NCI-H187 treated with DMSO at 0.1 percent for 48 hours (cell line): ENCODE measurements at places on chromosomes 3 and 15.

- no peak for DNase-seq
Observed at GRCh38 chr3:14124223-14124614, 451 bp downstream of the CHCHD4 start.

GRCh38 chr15:75054172-75054897 lies 30.9 kb downstream of the PPCDC start:
- DNase-seq = no peak

DNA sequence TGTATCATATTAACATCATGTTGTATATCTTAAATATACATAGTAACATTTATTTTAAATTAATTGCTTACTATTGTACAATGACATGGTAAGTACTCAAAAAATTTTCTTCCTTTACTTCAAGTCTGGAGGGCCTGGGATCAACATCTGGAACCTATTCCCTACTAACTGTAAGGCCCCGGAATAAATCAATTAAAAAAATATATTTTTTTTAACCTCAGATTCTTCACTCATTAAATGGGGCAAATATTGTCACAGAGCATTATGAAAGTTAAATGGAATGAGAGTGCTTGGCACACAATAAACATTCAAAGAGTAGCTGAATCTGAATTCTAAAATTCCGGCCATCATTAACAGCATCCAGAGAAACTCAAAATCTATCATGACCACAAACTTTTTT lies 16.5 kb downstream of the GSK3B start:
- no peak for DNase-seq

DNA sequence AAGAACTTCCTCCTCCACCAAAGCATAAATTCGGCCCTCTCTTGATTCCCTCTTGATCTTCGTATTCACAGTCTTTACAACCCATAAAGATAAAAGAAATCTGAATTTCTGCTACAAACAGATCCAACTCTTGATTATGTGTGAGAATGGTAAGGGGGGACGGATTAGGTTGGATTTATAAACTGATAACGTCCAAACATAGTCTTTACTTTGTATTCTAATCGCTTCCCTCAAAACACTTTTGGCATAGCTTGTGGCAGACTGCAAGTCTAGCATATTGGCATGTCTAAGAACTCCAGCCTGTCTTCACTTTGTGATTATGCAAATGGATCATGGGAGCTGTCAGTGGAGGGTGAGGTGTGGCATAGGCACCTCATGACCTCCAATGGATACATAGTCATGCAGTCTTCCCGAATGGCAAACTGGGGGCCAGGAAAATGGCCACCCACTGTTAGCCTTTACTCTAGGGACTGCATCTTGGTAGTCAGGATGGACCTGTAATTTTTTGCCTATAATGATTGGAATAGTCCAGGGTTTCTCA lies 24.3 kb upstream of the GPR171 start:
- DNase-seq = no peak

DNA sequence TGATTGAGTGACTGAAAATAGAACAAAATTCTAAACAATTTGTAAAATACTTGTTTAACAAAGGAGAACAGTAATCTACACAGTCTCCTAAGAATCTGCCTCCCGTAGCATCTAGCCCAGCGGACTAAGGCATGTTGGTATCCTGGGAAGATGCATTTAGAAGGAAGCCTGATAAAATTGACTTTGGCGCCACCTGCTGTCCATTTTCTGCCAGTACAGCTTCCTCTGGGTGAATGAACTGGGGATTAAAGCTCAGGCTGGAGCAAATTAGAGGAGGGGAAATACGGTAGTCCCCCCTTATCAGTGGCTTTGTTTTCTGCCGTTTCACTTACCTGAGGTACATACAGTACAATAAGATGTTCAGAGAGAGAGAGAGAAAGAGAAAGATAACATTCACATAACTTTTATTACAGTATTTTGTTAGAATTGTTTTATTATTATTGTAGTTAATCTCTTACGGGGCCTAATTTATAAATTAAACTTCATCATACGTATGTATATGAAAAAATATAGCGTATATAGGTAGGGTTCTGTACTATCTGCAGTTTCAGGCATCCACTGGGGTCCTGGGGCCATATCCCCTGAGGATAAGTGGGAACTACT lies 191.6 kb downstream of the GAP43 start:
- DNase-seq = no peak

DNA sequence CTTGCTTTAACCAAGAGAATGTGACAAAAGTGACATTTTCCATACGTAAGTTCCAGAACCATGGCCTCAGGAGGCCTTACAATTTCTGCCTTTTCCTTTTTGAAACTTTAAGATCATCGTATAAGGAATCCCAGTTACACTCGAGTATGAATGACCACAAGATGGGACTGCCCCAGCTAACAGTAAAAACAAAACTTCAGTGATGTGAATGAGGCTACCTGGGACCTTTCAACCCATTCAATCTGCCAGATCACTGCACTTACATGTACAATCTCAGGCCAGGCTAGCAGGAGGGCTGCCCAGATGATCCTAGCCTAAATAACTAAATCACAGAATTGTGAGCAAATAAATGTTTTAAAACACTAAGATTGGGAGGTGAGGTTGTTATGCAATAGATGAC lies 328.8 kb downstream of the CNTN6 start:
- DNase-seq = no peak

GRCh38 chr3:159950156-159950898 lies 38.3 kb upstream of the IL12A start:
- DNase-seq = no peak

- no peak for DNase-seq
Observed at GRCh38 chr3:187921391-187922074, 176.3 kb upstream of the BCL6 start.

DNA sequence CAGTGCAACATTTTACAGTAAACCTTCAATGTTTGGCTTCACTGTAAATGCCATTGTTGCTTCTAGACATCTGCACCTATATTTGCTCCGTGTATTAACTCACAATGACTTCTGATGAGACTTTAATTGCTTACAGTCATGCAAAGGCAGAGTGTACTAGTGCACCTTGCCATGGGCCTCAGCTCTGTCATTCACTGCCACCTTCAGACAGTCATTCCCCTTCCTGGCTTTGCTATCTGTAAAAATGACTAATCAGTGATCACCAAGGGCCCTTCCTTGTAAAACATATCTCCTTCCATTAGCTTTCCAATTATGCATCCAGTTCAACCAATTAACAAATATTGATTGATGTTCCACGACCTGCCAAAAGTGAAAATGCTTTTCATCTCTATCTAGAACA lies 120.3 kb downstream of the ARRDC4 start:
- DNase-seq = no peak
